ENCODE measurements at places on chromosomes 6 and 20.
A peak's percentile ranks its signal among the peaks of the same experiment; 100 is the strongest.

- DNase-seq = peak; percentile 78
Measured at GRCh38 chr6:63923139-63923739, 287.6 kb downstream of the PHF3 start.

GRCh38 chr20:62872184-62872847 lies 10.7 kb upstream of the TCFL5 start:
- no peak for DNase-seq

- DNase-seq = no peak
Measured at GRCh38 chr6:122894791-122895190, 101.2 kb upstream of the CLVS2 start.

DNA sequence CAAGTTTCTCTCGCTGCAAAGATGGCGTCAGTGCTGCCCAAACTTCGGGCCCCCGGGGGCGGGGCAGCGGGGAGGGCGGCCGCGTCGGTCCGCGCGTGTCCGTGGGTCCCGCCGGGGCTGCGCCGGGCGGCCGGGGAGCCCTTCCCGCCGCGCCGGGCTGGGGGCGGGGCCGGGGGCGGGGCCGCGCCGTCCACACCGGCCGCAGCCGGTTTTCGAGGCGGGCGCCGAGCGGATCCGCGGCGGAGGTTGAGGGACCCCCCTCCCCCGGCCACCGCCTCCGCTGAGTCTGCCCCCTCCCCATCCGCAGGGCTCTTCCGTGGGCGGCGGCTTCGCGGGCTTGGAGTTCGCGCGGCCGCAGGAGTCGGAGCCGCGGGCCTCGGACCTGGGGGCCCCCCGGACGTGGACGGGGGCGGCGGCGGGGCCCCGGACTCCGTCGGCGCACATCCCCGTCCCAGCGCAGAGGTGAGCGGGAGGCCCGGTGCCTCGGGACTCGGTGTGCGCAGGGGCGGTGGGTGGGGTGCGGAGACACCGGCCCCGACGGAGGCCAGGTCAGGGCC lies 572 bp downstream of the SLC2A4RG start:
- DNase-seq = peak; percentile 68

GRCh38 chr6:79868098-79868722 lies 79.1 kb downstream of the ELOVL4 start:
- peak; percentile 93 for DNase-seq

- DNase-seq = no peak
Measured at GRCh38 chr20:58684291-58684690, 8.3 kb upstream of the NPEPL1 start.
